T-cell (primary cell): ENCODE measurements at places on chromosomes 5 and 9.

DNA sequence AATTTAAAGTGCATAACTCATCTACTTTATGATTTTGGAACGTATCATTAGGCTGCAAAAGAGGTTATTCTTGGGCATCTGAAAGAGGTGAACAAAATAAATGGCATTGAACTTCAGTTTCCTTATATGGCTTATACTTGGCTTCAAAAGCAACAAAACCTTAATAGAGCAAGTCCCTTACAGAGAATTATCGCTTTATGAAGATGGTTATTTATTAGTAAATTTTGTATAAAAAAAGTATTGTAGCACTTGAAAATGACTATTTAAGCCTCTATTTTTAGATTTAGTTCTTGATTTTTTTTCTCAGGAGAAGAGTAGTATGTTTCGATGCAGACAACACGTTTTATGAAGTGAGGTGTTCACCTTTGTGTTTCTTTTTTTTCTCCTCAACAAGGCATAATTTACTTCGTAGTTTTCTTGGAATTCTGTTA, 2.0 kb downstream of the ERBIN start:
- no peak for DNase-seq

DNA sequence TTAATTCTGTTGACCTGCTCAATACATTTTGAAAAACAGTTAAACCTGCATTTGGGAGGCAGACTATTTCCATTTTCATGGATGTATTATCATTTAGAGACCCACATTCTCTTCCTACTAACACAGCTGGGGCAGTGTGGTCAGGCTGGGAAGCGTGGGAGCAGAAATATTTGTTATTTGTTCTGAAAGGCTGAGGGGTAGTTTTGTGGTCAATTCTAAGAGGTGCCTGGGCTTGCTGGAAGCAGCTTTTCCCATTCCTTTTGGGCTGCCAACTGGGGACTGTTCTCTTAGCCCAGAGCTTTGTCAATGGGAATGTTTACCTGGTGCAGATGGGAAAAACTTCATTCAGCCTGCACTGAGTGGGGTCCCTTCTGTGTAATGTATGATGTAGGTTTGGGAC, 171.4 kb upstream of the DAP start:
- DNase-seq: no peak

DNA sequence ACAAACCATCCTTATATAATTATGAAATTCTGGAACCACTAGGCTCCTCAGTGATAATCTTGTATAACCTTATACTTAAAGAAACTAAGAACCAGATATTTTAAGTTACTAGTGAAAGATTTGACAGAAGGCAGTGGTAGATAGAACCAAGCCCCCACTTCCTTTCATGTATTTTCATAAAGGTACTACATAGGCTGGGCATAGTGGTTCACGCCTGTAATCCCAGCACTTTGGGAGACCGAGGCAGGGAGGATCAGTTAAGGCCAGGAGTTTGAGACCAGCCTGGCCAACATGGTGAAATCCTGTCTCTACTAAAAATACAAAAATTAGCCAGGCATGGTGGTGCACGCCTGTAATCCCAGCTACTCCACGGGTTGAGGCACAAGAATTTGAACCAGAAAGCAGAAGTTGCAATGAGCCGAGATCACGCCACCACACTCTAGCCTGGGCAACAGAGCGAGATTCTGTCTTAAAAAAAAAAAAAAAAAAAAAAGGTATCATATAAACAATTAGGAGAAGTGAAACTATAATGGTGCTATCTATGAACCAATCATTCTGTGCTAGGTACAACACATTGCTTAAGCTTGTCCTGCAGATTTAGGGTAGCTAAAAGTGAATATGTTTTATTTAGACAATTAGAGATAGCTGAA, 27.9 kb upstream of the DTWD2 start:
- DNase-seq: no peak

DNA sequence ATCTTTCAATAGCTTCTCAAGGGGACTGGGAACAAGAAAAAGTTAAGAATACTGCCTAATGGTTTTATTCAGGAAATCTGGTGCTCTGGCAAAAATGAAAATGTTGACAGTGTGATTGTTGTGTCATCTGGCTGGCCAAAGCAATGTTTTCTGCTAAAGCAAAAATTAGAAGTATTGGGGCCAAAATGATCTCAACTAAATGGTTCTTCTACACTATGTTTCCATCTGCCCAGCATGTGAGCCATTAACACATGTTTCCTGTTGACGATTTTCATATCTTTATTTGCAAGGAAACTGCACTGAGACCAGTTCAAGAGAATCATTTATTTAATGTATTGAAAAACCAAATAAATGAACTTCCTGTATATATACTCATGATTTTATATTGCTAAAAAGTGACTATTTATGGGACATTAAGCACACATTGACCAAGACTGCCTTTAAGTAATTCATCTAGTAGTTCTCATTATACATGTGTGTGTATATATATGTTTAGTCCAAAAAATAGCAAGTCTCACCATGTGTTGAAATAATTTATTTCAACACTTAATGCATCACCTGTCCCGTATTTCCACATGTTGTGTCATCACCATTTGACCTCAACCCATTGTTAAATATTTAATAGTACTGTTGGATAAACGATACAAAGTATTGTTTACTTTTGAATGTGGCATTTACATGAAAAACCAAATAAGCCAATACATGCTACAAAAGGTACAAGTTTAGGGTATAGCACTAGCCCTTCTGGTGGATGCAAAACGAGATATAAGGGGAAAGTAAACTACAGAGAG, 7.5 kb upstream of the FST start:
- no peak for DNase-seq

- no peak for DNase-seq
Observed at GRCh38 chr5:53019320-53019719, 30.2 kb downstream of the ITGA2 start.

GRCh38 chr5:151018846-151019245, 1.5 kb upstream of the GPX3 start:
- no peak for DNase-seq

DNA sequence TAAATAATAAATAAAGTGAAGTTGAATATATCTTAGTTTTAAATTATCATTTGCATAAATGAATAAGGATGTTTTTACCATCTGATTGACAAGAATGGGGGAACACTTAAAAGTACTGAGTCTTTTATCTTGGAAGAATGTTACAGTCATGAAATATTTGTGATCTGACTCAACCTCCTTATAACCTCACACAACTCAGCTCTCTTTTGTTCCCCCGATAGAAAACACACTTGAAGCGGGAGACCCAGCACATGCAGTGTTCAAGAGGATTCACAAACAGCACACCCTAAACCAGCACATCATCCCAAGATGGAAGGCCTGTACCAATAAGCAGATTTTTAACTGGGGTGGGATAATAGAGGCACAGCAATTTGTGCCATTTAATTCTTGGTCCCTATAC, 15.5 kb downstream of the BAAT start:
- no peak for DNase-seq

DNA sequence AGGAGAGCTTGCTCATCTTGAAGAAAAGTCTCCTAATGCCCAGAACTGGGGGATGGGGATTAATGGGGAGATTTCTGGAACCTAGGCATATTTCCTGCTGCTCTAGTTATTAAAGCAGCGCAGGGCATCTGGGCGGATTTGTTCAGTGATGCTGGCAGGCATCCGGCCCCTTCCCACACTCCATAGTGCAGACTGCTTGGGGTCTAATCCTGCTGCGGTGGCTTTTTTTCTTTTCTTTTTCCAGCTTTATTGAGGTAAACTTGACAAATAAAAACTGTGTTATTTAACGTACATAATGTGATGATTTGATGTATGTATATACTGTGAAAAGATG, 30.7 kb downstream of the PPARGC1B start:
- no peak for DNase-seq

- DNase-seq: no peak
Observed at GRCh38 chr5:73789851-73790281, 163.9 kb downstream of the ARHGEF28 start.

DNA sequence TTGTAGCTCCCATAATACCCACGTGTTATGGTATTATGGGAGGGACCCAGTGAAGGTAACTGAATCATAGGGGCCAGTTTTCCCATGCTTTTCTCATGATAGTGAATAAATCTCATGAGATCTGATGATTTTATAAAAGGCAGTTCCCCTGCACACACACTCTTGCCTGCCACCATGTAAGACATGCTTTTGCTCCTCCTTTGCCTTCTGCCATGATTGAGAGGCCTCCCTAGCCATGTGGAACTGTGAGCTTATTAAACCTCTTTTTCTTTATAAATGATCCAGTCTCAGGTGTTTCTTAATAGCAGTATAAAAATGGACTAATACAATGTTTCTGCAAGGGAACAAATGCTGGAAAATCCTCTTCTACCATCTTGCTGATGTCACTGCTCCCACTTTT, 10.1 kb upstream of the HSDL2 start:
- no peak for DNase-seq
